ENCODE measurements at places on chromosomes 12 and 14.

- no peak for DNase-seq
These were observed 206.3 kb downstream of the ACSS3 start for GRCh38 chr12:81284137-81284536.

DNA sequence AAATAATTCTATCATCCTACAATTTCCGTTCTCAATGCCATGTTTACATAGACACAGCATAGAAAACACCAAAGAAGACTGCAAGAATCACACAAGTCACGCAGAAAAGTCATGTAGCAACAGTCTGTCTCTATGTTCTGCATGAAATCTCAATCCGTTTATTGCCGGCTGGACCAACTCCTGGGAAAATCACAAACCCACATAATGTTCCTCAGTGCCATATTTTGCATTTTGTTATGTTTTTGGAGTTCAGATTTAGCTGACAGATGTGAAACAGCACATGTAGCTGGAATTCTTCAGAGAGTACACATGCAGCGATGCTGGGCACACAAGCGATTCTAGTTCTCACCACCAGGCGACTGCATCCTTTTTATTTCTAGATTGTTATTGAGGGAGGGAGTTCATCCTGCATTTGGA, 193.1 kb downstream of the APAF1 start:
- DNase-seq = no peak

DNA sequence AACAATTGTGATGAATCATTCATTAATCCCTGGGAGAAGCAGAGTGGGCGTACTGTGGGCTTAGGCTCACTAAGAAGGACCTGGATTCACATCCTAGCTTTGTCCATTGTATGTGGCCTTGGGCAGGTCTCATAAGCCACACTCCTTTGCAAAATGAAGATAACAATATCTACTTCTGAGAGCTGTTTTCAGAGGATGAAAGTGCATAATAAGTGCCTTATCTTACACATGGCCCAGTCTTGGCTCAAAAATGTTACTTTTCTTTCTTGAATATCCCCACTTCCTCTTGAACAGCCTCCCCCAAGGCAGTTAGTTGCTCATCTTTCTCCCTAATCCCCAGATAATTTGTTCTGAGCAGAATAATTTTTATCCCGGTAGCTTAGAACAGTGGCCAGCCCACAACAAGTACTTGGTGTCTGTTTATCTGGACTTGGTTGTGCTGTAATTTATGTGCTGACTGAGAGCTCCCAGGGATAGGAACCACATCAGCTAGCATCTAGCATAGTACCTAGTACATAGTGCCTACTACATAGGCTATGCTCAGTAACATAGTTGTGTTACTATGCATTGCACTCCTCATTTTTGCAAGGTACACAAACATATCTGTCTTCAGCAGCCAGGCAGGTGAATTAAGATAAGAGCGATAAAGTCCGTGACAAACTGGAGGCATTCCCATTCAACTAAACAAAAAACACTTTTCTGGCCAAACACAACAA, 61.7 kb upstream of the NUDT4 start:
- DNase-seq = no peak

GRCh38 chr14:68137704-68138619, 318.4 kb downstream of the RAD51B start:
- peak; percentile 29 for DNase-seq

- DNase-seq = no peak
These were observed 1205.3 kb downstream of the GALC start for GRCh38 chr14:86787717-86788116.

DNA sequence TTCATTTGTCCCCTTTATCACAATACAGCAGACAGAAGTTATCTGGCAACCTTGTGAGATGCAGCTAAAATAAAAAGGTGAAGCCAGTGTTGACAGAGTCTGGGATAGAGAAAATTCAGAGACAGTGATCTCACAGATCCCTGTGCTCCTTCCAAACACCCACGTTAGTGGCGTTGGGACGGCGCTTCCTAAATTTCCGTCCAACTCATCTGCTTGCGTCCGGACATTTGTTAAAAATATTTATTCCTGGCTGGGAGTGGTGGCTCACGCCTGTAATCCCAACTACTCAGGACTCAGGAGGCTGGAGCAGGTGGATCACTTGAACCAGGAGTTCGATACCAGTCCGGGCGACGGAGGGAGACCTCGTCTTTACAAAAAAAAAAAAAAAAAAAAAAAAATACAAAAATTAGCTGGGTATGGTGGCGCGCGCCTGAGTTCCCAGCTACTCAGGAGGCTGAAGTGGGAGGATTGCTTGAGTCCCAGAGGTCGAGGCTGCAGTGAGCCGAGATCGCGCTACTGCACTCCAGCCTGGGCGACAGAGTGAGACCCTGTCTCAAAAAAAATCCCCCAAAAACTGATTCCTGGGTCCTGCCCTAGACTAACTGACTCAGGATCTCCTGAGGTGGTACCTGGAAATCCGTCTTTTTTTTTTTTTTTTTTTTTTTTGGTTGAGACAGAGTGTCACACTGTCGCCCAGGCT, 708 bp upstream of the TCTN1 start:
- DNase-seq = no peak

DNA sequence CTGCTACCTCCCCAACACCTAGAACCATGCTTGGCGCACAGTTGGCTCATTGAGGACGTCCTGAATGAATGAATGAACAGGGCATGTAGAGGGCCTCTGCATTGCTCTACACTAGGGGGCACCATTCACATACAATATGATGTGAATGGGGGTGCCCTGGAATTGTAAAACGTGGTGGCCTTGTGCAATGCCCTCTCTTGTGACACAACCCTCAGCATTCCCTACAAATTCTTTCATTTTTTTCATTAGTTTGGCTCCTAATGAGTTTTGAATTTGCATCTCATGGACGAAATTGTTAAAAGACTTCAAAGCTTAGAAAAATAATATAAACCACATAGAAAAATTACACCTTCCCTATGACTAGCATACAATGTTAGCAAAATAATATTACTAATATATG, 2.3 kb upstream of the DIO2 start:
- DNase-seq = peak; percentile 13

- peak; percentile 41 for DNase-seq
These were observed 35.3 kb downstream of the CD9 start for GRCh38 chr12:6235499-6235898.

- no peak for DNase-seq
These were observed 157.7 kb upstream of the AVPR1A start for GRCh38 chr12:63308671-63309070.

GRCh38 chr14:23719225-23719985, 83.2 kb downstream of the DHRS2 start:
- no peak for DNase-seq

GRCh38 chr12:49809906-49810389, 18.3 kb downstream of the NCKAP5L start:
- no peak for DNase-seq

GRCh38 chr12:108665608-108666202, 32.0 kb upstream of the SELPLG start:
- no peak for DNase-seq

DNA sequence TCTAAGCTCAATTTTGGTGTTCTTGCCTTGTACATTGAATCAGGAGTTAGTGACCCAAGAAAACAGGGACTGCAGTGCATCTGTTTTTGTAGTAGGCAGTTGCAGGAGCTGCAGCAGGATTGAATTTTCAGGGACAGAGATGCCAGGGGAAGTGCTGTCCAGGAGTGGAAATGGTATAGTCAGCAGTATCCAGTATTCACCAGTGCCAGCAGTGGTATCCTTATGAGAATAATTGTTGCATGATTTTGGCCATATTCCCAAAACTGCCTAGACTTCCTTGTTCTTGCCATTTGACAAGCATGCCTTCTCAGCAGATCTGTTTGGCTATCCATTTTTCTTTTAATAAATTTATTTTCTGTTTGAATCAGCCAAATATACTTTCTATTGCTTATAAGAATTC, 18.6 kb upstream of the ABCD2 start:
- DNase-seq = no peak

DNA sequence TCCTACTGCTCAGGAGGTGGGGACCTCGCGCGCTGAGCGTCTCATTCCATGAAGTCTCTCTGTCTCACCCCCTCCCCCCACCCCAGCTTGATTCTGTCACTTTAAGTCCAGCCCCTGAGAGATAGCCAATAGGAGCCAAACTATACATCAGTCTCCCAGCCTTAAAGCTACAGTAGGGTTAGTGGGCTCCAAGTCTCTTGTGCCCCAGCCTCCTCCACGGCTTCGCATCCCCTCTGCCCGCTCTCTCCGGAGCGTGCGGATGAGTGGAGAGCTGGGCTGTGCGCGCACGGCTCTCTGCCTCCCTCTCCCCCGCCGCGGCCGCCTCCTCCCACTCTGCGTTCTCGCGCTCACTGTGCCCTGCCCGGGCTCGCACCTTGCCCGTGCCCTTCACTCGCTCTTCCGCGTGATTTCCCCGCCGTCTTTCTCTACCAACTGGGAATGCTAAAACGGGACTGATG, at the start of gene ESRRB:
TSS of gene ESRRB (plus strand) at position 191 of the 458 bp plus-strand sequence. CDS start at position 456, 265 bp downstream.
- no peak for DNase-seq

DNA sequence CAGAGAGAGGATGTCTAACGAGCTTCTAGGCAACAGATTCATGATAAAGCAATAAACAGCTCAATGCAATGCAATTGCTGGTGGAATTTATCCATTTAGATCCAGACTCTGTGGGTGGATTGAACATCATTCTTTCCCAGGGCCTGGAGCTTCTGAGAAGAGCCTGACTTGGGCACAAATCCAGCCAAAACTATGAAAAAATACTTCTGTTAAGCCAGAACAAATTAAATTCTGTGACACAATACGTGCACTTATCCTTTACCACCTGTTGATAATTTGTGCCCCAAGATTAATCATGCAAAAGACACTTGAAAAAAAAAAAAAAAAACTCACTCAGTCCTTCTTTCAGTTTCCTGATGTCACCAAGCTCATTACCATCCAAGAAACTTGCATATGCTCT, 446.0 kb upstream of the DCN start:
- DNase-seq = no peak

GRCh38 chr12:11633968-11634367, 15.5 kb upstream of the ETV6 start:
- DNase-seq = no peak

- no peak for DNase-seq
These were observed 107.4 kb downstream of the TSHR start for GRCh38 chr14:81062816-81063215.

DNA sequence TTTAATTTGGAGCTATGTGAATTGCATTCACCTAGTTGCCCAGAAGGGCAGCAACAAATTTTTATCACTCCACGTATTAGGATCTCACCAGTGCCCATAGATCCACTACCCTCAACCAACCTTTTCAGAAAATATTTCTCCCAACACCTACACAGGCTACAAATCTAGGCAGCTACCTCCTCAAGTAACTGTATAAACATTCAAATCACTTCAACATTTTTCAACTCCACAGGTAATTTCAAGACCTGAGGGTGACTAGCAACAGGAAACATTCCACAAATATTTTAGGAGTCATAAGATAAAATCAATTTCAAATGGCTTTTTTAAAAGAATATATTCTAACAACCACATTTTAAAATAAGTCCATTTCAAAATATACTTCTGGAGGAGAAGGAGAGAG, 12.9 kb downstream of the PHLDA1 start:
- no peak for DNase-seq

GRCh38 chr12:2332236-2332635, 279.4 kb downstream of the CACNA1C start:
- no peak for DNase-seq

DNA sequence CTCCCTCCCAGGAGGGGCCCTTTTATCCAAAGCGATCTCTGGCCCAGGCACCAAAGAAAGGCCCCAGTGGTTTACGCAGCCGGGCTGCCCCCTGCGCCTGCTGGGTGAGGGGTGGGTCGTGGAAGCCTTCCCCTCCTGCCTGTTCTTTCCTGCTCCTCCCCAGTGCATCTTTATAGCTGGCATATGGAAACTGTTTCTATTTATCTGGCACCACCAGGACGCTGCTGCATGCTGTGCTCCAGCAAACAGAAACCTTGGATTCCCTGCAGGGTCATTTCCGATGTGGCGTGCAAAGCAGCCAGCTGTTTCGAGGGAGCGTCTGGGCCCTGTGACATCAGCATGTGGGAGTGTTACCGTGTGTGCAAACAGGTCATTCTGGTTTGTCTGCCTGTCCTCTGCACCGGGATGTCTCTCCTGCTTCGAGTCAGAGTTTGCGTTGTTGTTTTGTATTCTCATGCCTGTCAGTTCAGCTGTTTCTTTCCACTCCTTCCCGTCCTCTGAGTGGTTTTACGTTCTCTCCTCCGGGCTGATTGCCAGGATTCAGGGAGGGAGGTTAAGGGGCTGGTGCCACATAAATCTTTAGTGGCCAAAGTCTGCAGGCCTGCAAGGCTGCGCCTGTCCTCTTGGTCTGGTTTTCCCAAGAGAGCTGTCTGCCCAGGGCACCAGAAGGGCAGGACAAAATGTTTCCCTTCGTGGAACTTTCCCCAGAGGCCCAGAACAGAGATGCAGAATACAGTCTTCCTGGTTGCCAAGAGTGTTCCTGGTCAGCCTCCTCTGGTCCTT, 24.6 kb downstream of the TPCN1 start:
- peak; percentile 92 for DNase-seq

DNA sequence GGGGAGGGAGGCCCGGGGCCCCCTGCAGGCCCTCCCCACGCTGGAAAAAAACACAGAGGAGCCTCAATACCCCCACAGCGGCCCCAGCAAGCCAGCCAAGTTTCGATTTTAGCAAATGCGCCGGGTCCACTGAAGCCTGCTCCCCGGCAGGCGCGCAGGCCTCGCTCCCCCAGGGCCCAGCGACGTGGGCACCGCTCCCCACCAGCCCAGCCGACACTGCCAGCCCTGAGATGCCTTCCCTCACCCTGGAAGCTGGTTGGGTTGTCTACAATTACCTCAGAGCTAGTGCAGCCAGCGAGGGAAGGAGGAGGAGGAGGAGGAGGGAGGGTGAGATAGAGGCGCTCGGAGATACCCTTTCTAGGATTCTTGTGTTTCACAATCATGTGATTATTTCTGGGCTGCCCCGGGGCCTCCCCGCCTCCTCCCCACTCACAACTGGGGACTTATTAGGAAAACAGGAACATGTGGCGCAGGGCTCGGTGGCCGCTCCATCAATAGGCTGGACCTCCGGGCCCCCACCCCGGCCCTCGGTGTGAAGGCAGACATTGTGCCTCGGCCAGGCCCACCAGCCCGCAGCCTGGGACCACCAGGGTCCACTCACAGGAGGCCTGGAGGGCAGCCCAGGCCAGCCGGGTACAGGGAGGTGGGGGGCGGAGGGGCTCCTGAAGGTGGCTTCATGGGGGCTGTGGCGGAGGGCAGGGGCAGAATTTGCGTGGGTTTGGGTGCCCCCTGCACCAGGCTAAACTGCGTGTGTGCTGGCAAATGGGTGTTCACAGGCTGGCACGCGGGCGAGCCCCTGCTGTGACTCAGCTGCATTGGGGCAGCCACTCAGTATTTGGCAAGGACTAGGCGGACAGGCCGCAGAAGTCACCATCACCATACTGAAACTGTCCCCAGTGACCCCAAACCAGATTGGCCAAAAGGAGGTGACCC, 109.9 kb downstream of the NCOR2 start:
- DNase-seq = peak; percentile 56

GRCh38 chr14:58978343-58978742, 210.1 kb upstream of the DAAM1 start:
- DNase-seq = peak; percentile 38

Measured in mucosa of gallbladder (tissue), 1 donor.